ENCODE measurements at places on chromosomes 7 and 10. TPM values are rescaled to one million over a fixed set of nuclear protein-coding genes. Genes with fewer than 3 reads are reported as not detected.

DNA sequence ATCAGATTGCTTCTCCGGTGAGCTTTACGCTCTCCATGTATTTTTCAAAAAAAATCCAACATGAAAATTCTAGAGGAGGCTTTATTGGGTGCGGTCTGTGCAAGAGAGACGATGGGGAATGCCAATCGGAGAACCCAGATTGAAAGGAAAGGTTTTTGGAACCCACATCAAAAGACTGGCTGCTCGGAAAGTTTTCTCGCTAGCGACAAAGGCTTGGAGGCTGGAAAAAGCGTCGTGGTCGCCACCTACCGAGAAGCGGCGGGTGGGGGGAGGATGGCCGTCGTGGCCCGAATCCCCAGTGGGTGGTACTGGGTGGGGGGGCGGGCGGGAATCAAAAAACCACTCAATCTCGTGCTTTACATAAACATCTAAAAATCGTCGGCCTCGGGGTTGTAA lies 1.1 kb upstream of the GTF2I start:
- peak; percentile 55 for DNase-seq

GRCh38 chr10:86937502-86938154 lies 19.8 kb downstream of the MMRN2 start:
- DNase-seq: no peak

GRCh38 chr7:32147546-32148268 lies 77.5 kb upstream of the PDE1C start:
- DNase-seq: no peak

DNA sequence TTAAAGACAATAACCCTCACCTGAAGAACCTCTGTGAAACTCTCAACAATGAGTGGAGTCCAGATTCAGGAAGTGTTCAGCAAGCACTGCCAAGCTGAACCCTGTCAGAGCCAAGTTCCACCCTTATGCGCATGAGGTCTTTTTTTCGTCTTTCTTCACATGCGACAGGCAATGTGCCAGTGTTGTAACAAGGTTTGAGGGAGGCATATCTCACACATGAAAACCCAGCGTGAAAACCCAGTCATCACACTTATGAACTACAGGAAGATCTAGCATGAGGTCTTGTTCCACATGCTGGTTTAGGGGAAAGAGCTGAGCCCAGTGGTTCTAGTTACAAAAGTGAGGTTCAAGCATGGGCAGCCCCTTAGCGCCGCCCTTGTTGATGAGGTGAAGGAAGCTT lies 49.7 kb downstream of the RABGEF1 start:
- DNase-seq: no peak

DNA sequence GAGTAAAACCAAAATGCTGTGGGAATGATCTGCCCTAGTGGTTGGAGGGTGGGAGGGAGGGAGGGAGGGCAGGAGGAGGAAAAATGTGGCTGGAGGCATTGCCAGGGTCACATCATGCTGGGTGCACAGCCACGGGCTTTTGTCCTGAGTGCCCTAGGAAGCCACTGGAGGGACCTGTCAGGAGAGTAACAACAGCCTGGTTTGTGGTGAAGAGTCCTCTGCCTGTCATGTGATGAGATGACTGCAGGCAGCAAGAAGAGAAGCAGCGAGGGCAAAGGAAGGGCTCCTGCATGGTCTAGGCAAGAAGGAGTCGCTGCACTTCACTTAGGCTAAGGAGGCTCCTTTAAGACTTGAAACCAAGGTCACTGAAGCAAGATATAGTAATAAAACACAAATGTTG lies 65.6 kb downstream of the PKD1L1 start:
- DNase-seq: no peak

DNA sequence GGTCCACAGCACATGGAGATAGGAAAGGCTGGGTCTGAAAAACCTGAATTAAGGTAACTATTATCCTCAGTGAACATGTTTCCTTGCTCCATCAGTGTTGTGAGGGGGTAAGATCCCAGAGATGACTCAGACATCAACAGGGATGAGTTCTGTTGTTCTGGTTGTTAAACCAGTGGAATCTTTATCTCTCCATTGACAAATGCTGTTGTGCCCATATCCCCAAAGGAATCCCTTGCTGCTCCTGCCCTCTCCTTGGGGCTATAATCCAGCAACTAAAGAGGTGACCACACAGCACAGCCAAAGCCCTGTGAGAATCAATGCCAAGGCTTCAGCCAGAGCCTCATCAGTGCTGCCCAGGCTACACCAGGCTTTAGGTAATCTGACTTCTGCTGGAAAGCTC lies 113.4 kb downstream of the JAZF1 start:
- no peak for DNase-seq

GRCh38 chr10:77045085-77045484 lies 592.5 kb downstream of the KCNMA1 start:
- DNase-seq: no peak

GRCh38 chr10:71244431-71245419 lies 32.4 kb downstream of the UNC5B start:
- no peak for DNase-seq

DNA sequence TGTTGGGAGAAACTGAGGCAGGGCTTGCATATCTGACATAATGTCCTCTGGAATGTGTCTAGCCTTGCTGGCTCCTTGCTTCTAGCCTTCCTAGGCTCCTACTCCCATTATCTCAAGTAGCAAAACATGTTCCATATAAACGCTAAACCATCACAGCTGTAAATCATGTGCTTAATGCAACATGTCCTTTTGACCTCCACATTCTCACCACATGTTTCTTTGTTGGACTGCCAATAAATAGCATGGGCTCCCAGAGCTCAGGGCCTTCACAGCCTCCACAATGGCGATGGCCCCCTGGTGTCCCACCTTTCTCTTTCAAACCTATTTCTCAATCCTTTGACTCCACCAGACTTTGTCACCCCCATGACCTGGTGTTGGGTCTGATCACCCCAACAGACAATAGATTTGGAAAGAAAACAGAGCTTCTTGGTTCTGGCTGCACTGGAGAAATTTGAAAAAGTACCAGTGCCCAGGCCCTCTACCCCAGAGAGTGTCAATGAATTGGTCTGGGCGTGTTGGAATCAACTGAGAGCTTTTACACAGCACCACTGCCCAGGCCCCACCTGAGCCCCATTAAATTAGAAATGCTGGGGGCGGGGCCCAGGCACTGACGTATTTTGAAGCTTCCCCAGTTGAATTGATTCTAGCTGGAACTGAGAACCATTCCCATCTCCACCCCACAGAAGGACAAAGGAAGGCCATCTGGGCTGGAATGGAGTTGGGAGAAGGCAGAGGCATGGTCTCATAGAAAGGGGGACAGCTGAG lies 41.3 kb upstream of the GGCT start:
- no peak for DNase-seq

DNA sequence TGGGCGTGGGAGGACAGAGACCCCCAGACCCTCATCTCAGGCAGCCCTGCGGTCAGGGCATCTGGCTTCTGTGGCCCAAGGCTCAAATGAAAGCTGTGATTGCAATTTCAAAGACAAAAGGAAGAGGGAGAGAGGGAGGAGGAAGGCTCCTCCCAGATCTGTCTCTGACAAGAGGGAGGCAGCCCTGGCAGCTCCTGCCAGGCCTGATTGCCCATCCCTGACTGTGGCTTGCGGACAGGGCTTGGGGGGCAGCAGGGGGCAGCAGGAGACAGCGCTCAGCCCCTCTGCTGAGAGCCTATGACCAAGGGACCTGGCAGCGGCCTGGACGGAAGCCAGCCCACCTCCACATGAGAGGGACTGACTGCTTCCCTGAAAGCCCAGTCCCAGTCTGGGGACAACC lies 91.8 kb downstream of the PTPRN2 start:
- no peak for DNase-seq

- no peak for DNase-seq
Measured at GRCh38 chr10:90269699-90270098, 568.3 kb downstream of the KIF20B start.

DNA sequence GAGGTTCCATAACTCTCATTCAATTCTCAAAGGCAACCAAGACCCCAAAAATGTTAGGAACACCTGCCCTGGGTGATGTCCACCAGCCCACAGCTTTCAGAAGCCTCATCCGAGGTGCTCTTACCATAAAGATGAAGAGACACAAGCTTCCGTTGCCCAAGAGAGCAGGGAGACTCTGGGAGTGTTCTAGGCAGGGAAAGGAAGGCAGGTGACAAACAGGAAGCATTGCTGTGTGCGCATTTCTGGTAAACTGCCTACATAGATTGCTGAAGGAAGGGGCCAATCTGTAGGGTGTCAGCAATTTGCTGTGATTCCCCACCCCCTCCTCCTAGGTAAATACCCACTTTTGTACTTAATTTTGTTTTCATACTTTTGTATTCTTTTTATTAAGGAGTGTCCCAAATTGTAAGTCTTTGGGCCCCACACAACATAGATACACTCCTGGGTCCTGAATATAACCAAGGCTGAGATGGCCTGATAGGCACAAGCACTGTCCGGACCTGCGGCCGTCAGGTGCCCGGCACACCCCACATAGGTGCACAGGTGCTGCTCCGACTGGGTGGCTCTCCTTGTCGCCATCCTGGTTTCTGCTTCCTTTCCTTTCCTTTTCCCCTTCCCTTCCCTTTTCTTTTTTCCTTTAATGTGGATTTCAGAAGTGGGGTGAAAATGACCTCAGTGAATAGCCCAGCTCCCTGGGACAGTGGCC lies 51.4 kb upstream of the SMNDC1 start:
- DNase-seq: no peak

GRCh38 chr7:86706406-86706805 lies 62.7 kb downstream of the GRM3 start:
- no peak for DNase-seq

DNA sequence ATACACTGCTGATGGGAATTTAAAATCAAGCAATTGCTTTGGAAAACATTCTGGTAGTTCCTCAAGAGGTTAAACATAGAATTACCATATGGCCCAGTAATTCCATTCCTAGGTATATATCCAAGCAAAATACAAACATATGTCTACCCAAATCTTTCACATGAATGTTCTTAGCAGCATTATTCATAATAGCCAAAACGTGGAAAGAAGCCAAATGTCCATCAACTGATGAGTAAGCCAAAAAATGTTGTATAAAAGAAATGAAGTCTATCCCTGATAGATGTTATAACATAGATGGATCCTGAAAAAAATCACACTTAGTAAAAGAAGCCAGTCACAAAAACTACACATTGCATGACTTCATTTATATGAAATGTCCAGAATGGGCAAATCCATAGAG lies 893.0 kb downstream of the SORCS3 start:
- DNase-seq: no peak

DNA sequence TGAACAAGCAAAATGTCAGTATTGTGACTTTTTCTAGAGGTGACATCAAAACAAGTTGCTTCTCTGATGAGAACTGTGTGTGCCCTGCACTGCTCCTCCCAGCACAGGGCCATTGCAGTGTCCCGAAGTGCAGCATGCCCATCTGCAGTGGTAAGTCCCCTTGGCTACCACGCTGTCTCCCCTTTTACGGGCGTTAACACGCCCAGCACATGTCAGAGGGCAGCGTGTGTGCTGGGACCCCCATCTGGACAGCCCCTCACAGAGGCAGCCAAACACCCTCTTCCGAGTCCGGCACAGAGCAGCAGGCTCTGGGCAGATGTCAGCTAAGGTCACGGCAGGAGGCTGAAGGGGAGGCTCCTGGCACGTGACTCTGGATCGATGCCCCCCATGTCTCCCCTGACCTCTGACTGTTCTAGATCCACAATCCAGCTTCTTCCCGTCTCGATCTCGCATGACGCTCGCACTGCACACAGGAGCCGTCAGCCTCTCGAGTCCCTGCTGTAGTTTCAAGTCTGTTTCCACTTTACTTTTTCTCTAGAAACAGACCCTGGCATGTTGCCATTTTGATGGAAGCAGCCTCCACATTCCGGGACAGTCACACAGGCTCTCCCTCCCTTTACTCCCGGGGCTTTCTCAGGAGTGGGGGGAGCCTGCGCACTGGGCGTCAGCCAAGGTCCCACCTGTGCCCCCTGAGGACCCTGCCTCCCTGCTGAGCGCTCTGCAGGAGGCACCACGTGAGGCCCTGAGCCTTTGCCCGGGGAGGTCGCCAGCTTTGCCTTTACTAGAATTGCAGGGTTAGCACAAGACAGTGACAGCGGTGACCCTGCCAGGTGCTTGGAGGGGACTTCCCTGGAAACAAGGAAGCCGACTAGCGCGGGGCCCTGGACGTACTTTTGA lies 133.8 kb downstream of the TCERG1L start:
- no peak for DNase-seq

- DNase-seq: no peak
Measured at GRCh38 chr10:1180071-1180730, 124.0 kb downstream of the WDR37 start.

DNA sequence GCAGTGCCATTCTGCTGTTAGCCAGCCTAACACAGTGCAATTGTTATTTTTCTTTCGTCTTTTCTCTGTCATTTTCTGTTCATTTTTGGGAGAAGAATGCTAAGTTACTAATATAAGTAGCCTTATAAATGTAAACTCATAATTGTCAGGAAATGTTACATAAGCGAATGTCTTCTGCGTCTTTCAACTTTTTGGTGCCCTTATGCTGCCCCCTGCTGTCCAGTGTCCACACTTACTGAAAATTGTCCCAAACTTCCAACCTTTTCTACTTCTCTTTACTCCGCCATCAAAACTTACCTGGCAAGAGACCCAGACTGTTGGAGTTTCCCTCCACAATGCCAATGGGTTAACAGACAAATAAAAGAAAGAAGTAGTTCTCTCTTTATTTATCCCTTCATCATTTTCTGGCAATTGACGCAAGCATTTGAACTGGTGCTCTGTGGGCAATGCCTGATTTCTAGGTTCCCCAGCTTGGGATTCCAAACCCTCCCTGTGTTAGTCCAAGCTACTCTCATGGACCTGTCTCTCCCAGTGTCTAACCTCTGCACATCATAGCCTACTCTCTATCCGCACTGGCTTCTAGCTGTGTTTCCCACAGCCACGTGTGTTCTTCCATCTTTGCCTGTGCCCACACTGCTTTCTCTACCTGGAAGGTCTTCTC lies 21.0 kb upstream of the EPC1 start:
- DNase-seq: peak; percentile 59

DNA sequence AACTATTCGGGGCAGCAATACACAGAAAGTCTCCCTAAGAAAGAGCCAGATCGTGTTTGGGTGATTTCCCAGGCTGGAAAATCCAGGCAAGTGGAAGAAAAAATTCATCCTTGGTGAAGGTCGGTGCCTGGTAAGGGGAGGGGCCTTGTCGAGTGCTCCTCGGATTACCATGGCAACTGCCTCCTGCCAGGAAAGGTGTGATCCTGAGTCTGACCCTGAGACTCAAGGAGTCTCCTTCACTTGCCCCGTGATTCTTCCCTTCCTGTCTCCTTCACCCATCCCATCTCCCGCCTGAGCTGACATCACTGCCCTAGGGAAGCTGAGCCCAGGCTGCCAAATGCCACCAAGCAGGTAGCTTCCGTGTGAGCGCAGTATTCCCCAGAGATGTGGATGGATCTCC lies 112.2 kb downstream of the MYL10 start:
- DNase-seq: no peak

DNA sequence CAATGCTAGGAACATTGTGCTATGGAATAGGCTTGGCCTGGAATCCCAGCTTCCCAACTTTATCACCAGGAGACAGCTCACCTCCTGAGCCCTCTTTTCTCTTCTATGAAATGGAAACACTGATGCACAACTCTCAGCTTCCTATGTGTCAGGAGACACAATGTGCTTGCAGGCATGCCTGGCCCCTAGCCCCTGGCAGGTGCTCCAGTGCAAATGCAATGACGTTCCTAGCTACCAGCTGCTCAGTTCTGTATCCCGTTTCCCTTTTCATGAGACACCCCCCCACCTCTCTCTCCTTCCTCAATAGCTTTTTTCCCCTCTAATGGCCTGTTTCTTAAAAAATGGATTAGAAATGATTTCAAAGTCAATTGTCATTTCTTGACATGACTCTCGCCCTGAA lies 30.7 kb downstream of the HABP2 start:
- DNase-seq: no peak

Gene GPNMB
- not detected for total RNA-seq

Gene TRIM50
- total RNA-seq: not detected

Gene PRR15
- total RNA-seq: not detected

Gene PTPRE
- total RNA-seq: 240 TPM

Gene CCDC3
- total RNA-seq: 1.5 TPM

Gene LLCFC1
- not detected for total RNA-seq

Gene ZSCAN21
- 6.2 TPM for total RNA-seq

Gene CACNB2
- total RNA-seq: under 0.01 TPM

Measured in dermis microvascular lymphatic vessel endothelial cell (primary cell).